ENCODE measurements at places on chromosomes 16 and 17.

DNA sequence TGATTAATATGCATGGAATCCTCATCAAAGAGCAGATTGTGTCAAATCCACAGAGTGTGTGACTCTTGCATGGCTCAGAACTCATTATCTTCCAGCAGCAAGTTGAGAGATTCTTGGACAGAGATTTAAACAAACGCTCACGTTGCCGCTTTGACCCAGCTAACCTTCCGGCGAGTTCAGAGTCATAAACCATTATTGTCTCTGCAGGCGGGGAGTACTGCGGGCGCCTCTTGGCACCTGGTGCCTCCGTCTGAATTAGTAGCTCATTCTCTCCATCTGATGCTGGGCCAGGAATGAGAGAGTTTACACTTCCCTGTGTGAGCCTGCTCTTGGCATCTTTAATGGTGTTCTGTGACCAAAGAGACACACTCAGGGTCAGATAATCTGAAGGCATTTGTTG, 138.6 kb upstream of the WSCD1 start:
- no peak for DNase-seq

GRCh38 chr17:83053739-83054451, 25.5 kb upstream of the METRNL start:
- DNase-seq = no peak

DNA sequence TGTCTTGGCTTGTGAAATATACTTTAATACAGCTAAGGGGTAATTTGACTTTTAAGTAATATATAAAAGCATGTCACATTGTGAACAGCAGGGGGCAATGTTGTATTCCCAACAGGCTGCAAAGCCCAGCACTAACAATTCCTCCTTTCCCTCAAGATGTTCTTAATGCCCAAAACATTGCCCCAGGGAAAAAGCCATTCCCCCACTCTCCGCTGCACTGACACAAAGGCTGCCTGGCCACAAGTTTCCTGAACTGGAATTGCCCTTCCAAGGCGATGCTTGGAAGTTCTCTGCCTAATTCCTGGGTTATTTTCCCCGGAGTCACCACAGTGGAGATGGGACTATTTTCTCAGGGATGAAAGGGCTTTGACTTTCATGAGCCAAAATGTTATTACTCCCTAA, 27.2 kb downstream of the CLEC16A start:
- peak; percentile 95 for DNase-seq

DNA sequence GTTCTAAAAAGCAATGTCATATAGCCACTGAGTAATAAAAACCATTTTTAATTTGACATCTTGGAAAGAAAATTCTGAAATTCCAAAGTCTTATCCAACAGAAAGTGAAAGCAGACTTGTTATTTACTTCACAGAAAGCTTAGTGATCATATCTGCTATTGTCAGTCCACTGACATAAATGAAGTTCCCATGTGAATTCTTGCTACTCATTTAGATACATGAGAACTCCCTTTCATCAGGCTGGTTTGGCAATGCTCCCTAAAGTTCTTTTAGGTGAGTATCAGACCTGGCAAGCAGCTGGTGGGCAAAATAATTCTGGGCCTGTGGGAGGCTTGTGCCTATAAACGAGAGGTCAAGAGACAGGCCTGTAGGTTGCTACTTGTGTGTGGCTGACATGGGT, 23.4 kb downstream of the NME2 start:
- DNase-seq = no peak

GRCh38 chr17:27396941-27397340, 59.3 kb upstream of the KSR1 start:
- no peak for DNase-seq

- DNase-seq = peak; percentile 20
These were observed 20.3 kb downstream of the CACNG5 start for GRCh38 chr17:66855204-66855603.

DNA sequence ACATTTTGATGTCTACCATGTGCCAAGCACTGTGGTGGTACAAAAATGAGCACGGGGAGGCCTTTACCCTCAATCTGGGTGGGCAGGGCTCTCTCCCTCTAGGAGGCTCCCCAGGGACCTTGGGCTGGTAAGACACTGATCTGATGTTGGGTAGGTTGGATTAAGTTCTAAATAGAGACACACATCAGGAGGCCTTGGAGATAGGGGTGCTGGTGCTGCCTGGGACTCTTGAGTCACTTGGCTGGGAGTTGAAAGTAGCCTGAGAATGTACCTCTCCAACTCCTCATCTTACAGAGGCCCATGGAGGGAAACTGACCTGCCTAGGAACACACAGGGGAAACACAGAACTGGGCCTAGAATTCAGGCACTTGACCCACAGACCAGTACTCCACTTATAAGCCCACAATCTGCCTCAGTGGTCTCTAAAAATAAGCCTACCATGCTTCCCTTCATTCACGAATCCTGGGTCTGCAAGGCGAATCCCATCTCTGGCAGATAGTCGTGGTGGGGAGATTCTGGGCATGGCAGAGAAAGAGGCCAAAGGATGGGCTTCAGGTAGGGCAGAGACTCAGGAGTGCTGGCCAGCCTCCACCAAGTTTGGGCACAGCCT, 1.8 kb upstream of the NEUROD2 start:
- no peak for DNase-seq

DNA sequence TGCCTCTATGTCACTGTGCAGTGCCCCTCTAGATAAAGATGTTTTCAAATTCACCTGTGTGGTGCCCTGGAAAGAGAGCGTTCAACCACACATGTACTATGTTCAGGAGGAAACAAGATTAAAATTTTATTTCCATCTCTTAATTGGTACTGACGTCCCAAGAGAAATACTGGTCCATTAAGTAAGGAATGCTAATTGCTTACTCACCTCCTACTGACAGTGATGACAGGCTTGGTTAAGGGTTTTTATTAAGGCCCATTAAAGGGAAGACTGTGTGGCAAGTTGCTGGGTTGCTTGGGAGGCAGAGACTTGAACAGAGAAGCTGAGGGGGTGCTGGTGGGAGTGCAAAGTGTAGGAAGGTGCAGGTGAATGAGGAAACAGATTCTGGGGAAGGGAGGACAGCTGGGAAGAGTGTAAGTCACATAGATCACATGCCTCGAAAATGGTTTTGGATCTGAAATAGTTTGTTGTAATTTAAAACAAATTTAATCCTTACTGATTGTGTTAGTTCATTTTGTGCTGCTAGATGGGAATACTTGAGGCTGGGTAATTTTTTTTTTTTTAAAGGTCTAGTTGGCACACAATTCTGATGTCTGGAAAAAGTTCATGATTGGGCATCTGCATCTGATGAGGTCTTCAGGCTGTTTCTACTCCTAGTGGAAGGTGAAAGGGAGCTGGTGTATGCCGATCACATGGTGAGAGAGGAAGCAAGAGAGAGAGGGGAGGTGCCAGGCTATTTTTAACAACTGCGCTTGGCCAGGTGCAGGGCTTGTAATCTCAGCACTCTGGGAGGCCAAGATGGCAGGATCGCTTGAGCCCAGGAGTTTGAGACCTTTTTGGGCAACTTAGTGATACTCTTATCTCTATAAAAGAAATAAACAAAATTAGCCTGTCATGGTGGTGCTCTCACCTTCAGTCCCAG, 140.5 kb downstream of the CACNG3 start:
- no peak for DNase-seq

DNA sequence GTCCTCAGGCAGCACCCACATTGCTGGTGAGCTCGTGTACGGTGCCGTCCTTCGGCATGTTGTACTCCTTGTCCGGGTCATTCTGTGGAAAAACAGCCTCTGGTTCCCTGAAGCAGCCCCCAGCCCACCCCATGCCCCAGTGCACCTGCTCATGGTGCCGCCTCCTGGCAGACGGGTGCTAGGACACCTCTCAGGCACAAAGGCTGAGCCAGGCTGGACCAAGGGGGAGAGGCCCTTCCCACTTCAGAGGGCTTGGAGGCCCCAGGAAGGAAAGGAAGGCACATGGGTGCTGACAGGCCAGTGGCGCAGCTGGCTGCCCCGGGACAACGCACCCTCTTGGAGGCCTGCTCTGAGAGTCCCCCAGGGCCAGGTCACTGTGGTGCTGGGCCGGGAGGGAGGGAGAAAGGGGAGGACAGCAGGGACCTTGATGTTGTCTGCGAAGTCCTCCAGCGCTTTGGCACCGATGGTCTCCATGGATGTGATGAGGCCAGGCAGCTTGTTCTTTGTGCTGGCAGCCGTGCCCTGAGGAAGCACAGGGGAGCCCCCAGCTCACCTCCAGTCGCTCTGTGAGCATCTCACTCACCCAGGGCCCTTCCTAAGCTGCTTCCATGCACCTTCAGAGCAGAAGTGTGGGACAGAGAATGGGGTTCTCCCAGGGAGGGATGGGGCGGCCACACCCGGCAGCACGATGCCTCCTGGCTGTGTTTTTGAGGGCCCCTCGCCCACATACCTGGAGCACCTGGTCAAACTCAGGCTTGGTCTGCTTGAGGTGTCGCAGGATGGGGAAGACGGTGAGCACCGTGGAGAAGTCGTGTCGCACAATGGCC, 9.3 kb downstream of the ZACN start:
- DNase-seq = no peak

DNA sequence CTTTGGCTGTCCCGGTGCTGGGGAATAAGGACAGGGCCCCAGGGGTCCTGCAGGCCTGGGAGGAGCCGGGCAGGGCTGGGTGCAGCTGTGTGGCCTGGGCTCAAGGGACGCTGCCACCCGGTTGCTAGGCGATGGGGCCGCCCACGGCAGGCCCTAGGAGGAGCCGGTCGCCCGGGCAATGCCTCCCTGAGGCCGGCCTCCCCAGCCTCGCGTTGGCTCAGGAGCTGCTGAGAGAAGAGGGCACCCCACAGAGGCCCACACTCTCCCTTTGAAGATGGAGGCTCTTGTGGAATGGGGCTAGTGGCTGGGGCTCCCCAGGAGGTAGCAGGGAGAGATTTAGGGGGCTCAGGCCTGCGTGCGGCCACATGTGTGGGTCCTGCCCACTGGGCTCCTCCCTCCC, at the start of gene CIBAR2:
TSS of gene CIBAR2 (minus strand) at position 109 of the 400 bp plus-strand sequence. CDS start 120 bp downstream, outside the sequence.
- DNase-seq = no peak

GRCh38 chr17:74448756-74449155, 16.9 kb downstream of the GPRC5C start:
- DNase-seq = no peak

DNA sequence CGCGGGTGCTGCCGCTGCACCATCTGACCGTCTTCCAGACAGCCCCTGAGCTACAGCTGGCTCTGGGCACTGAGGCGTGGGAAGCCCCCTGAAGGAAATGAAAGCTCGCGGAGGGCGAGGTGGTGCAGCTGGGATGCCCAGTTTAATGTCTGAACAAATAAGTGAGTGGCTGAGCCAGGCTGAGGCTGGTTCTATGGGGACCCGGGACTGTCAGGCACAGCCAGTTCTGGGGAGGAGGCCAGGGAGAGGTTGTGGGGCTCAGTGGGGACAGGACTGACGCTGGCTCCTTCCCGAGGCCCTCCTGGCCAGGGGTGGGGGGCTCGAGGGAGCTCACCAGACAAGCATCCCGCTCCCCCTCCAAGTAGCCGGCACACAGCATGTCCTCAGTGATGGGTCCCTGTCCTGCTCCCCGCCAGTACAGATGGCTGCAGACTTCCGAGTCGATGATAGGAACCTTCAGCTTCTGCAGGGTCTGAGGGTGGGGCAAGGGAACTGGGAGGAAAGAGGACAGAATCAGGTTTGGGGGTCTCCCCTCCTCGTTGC, 4.4 kb downstream of the PRSS22 start:
- no peak for DNase-seq

- no peak for DNase-seq
These were observed 28.9 kb upstream of the NACA2 start for GRCh38 chr17:61619953-61620352.

- DNase-seq = no peak
These were observed 209.5 kb upstream of the MPHOSPH6 start for GRCh38 chr16:82379551-82379950.

DNA sequence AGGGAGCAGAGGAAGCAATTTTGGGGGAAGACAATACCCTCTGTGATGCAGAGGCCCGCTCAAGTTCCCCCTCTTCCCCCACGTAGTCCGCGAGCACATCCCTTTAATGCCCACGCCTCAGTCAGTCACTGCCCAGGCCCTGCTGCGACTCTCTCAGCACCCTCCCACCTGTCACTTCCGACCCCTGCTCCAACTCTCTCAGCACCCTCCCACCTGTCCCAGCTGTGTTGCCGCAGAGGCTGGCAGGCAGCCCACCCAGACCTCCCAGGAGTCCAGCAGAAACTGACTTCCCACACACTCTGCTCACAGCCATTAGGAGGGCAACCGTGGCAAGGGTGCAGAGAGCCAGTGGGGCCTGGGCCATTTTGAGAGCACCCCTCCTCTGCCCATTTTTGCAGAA, 92.7 kb downstream of the WSCD1 start:
- no peak for DNase-seq

- DNase-seq = no peak
These were observed 400 bp upstream of the CEP112 start for GRCh38 chr17:66192378-66192687.

GRCh38 chr17:80720610-80721577, 176.3 kb downstream of the RPTOR start:
- no peak for DNase-seq

DNA sequence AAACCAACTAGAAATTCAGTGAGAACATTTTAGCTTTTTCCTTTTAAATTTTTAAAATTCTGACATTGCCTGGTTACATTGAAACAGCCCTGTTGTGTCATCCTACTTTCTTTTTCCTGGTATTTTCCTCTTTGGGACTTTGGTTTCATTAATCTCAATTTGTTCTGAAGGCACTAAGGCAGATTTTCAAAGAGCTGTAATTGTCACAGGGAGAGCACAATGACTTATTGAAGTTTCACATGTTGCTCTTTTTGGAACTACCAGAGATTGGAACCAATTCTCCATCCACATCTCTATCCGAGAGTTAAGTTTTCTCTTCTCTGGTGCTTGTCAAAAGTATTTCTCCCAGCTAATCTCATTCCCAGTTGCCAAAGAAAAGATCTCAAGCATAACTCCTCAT, 144.7 kb upstream of the TBX2 start:
- DNase-seq = no peak

DNA sequence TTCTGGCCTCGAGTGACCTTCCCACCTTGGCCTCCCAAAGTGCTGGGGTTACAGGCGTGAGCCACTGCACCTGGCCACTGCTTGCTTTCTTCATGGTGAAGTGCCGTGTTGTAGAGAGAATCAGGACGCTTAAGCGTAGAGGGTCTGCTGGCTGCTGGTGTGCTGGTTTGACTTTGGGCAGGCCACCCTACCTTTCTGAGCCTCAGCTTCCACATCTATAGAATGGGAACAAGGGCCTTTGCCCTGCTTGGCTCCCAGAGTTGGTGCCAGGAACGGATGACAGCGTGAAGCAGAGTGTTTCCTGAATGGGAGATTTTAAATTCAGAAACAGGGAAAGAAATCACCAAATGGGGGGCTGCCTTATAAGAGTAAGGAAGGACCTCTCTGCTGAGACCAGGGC, 60.9 kb downstream of the NKD1 start:
- no peak for DNase-seq

Data from EL (cell line).